ENCODE measurements at places on chromosomes 7 and 10. TPM values are rescaled to one million over a fixed set of nuclear protein-coding genes. Genes with fewer than 3 reads are reported as not detected.

PGAM1 gene
- 83.4 TPM for total RNA-seq

ATXN7L1 gene
- 37.0 TPM for total RNA-seq

DNA sequence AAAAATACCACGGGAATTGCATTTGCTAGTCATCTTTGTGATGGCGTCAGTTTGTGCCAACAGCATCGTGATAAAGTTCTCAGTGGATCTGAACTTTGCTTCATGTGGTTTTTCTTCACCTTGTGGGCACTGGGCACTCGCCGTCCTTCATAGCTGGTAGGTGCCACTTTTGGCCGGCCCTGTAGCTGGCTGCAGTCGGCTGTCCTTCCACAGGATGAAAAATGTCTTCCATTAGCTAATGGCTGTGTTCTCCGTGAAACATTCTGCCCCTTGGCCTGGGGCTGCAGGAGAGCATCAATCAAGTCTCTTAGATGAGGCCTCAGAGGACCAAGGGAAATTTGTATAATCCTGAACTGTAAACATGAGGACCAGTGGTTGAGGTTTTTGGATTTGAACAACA, 145.3 kb downstream of the DYNC1I1 start:
- DNase-seq: no peak

GRCh38 chr10:76091926-76092325, 660.5 kb downstream of the LRMDA start:
- no peak for DNase-seq

GRCh38 chr10:60293581-60294175, 96.0 kb downstream of the ANK3 start:
- DNase-seq: no peak
